Right renal cortex interstitium (tissue), 3 donors: ENCODE measurements at places on chromosomes 3 and 15. TPM values are rescaled to one million over a fixed set of nuclear protein-coding genes. Genes with fewer than 3 reads are reported as not detected.

IL17RB gene
- 17.3 TPM for polyA plus RNA-seq

HRH1 gene
- 2.3 TPM for polyA plus RNA-seq

NUTM1 gene
- not detected for polyA plus RNA-seq

SPG11 gene
- 71.1 TPM for polyA plus RNA-seq

TUSC7 gene
- polyA plus RNA-seq: not detected

RARRES1 gene
- 11.3 TPM for polyA plus RNA-seq

RABL3 gene
- 32.5 TPM for polyA plus RNA-seq

ARHGEF26 gene
- 16.3 TPM for polyA plus RNA-seq

GRCh38 chr3:194322678-194323211, 28.4 kb downstream of the CPN2 start:
- no peak for DNase-seq

GRCh38 chr3:15223685-15224572, 17.9 kb downstream of the CAPN7 start:
- no peak for DNase-seq

- DNase-seq: no peak
These were observed 2.5 kb downstream of the TMEM266 start for GRCh38 chr15:76062286-76062685.

GRCh38 chr3:197942956-197943556, 6.9 kb upstream of the RPL35A start:
- no peak for DNase-seq

GRCh38 chr3:8777978-8778267, 8.5 kb upstream of the OXTR start:
- DNase-seq: no peak

- no peak for DNase-seq
These were observed 89.6 kb upstream of the TBC1D5 start for GRCh38 chr3:17832016-17832415.

- DNase-seq: no peak
These were observed 175.2 kb downstream of the ALDH1A2 start for GRCh38 chr15:57890351-57890750.

DNA sequence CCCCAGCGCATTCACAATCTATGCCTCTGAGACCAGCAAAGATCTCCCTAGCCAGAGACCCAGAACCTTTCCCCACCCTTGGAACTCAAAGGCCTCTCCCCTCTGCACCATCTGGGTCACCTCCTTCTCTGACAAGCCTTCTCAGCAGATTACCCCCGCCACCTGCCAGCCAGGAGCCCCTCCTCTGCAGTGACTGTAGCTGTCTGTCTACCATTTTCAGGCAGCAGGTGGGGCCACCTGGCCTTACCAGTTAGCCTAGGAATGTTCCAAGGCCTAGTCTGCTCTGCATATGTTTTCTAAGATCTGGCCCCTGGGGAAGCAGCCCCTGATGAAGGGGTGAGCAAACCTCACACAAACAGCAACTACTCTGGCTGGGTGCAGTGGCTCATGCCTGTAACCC, 2.4 kb downstream of the MYLK start:
- no peak for DNase-seq

GRCh38 chr3:117922039-117922438, 1112.6 kb downstream of the IGSF11 start:
- no peak for DNase-seq

- no peak for DNase-seq
These were observed 124.8 kb downstream of the BDH1 start for GRCh38 chr3:197430934-197431333.

DNA sequence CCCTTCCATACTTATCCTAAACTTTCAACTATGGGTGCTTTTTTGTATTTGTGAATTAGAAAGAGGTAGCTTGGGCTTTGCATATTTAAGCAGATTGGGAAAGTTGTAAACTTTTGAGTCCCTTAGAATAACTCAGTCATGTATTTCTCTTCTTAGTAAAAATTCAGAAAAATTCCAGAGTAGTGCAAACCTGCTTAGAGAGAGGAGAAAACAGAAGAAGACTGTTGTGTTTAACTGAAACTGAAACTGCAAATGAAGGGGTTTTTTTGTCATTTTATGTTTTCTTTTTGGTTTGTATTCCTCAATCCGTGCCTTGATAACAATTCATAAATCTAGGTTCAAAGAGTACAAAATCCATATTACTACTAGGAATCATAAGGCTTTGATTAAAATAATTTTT, 31.3 kb downstream of the CD200 start:
- no peak for DNase-seq

GRCh38 chr15:90362936-90363212, 10.8 kb downstream of the ZNF774 start:
- no peak for DNase-seq

DNA sequence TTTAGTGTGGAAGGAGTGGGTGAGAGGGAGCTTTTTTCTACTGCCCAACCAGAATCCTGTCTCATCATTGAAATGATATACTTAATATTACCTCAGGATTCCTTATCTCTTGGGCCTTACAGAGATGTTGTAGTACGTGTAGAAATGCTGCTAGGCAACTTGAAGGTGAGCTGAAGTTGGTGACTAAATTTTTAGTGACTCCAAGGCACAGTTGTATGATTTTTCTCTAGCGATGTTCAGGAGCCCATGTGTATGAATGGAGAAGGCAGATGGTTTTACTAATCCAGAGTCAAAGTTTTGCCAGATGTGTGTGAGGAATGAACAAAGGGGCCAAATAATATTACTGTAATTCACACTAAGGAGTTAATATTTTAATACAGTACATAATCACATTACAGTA, 42.8 kb upstream of the TEX9 start:
- no peak for DNase-seq

GRCh38 chr3:123202451-123202850, 708 bp downstream of the SEC22A start:
- DNase-seq: no peak
